ENCODE measurements at places on chromosomes 11 and 22.

DNA sequence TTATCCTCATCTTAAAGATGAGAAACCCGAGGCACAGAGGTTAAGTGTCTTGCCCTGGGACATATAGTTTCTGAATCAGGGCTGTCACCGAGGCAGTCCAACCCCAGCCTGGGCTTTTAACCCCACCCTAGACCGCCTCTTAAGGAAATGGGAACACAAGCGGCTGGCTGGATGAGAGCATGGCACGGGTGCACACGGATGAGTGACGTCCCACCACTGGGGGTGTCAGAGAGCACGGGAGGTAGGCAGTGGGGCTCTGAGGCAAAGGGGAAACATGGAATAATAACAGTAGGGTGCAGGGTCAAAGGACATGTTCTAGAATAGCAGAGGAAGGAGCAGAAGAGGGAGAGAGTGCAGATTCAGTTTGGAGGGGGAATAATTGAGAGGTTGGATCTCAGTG is 22.3 kb downstream of the PPFIBP2 start:
- no peak for DNase-seq

DNA sequence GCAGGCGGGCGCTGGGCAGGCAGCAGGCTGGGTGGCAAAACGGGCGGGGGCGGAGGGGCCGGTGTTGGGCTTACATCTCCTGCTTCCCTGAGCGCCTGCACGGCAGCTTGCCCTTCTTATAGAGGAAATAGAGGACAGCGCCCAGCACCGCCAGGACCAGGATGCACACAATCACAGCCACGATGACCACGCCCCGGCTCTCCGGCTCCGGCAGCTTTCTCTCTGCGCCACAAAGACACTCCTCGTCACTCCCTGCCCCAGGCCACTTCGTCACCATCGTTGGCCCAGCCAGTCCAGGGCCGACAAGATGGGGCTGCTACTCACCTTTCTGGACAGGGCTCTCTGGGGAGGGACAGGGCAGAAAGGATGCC is 6.3 kb downstream of the MCAM start:
- no peak for DNase-seq

DNA sequence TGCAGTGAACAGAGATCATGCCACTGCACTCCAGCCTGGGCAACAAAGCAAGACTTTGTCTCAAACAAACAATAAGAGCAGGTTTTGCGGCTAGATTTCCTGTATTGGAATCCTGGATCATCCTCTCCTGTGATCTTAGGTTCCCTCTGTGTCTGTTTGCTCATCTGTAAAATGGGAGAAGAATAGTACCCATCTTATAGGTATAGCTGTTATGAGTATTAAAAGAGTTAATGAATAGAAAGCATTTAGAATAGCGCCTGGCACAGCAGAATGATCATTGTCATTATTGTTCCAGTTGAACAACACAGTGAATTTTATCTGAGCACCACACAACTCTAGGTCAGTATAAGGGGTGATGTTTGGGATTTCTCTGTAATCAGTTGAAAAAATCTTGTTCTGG is 10.8 kb downstream of the MARK2 start:
- no peak for DNase-seq

- no peak for DNase-seq
Observed at GRCh38 chr22:32880505-32880892, 79.0 kb downstream of the TIMP3 start.

DNA sequence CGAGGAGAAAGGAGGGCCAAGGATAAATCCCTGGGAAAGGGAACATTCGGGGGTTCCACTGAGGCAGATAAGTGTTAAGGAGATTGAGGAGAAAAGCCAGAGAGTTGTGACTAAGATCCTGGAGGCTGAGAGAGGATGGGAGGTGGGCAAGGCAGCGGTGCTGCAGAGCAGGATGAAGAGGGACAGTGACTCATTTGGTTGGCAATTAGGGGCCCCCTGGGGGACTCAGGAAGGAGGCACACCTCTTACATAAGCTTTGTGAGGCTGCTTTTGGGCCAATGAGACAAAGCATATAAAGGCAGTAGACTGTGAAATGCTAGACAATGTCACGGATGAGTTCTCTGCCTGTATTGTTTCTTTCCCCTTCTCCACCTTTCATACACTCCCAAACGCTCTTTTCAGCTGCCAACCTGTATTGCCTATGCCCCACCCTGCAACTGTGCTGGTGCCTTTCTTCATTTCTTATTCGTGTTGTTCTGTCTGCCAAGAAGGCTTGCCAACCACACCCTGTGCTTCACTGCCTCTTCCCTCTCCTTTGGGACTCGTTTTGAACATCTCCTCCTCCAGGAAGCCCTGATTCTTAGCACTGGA is 246.8 kb upstream of the KIRREL3 start:
- DNase-seq: no peak

DNA sequence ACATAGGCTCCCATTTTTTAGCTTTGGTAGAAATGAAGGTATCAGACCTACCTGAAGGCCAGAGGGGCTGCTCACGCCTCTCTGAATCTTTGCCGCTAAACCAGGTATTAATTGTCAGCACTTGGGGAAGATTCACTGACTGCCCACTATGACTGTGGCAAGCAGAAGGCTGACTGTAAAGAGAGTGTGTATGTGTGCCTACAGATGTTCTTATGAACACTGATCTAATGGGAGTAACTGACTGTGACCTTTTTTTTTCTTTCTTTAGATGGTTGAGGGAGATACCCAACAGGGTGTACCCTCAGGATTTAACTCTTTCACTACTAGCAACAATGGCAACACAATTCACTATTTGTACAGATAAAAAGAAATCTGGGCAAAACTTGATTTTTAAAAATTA is at the start of gene RAG2:
RAG2 (minus strand) TSS at position 186 of the 400 bp plus-strand sequence. CDS start 4,068 bp downstream, outside the sequence.
- DNase-seq: no peak

DNA sequence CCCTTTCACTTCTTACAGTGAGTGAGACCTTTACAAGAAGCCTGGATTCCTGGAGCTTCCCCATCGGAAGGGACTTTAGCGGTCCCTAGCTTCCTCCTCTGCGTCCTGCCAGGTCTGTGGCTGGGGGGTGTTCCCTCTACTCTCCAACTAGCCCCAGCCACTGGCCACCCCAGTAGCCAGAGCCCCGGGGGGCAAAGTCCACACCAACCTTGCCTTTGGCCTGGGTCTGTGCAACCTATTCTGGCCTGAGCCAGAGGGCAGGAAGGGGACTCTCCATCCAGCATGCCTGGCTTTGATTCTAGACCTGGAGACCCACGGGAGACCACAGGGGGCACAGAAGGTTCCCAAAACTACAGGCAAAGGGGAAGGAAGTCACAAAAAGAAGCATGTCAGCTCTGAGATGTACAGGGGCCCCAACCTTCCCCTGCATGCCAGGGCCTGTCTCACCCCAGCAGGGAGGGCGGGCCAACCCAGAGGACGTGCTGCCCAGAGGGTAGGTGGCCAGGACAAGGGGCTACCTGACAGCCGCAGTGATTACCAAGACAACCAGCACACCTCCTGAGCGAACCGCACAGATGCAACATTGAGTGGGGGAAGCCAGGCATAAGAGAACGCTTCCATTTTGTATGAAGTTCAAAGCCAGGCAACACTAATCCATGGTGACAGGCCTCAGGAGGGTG is 52.4 kb downstream of the DSCAML1 start:
- DNase-seq: no peak

DNA sequence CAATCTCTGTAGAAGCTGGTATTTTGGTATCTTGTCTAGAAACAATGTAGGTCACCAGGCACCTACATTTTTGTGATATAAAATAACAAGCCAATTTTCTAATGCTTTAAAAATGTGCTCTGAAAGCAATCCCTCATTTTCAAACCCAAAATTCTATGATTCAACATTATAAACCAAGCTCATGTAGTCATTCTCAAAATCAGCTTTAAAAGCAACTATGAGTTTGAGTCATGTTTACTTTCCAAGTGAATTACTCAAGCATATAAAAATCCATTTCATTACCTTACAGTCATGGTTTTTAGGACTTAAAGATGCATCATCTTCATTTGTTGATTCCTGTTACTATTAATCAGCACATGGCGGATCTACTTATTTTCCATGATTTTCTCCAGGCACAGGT is 216.4 kb downstream of the GRM5 start:
- no peak for DNase-seq

DNA sequence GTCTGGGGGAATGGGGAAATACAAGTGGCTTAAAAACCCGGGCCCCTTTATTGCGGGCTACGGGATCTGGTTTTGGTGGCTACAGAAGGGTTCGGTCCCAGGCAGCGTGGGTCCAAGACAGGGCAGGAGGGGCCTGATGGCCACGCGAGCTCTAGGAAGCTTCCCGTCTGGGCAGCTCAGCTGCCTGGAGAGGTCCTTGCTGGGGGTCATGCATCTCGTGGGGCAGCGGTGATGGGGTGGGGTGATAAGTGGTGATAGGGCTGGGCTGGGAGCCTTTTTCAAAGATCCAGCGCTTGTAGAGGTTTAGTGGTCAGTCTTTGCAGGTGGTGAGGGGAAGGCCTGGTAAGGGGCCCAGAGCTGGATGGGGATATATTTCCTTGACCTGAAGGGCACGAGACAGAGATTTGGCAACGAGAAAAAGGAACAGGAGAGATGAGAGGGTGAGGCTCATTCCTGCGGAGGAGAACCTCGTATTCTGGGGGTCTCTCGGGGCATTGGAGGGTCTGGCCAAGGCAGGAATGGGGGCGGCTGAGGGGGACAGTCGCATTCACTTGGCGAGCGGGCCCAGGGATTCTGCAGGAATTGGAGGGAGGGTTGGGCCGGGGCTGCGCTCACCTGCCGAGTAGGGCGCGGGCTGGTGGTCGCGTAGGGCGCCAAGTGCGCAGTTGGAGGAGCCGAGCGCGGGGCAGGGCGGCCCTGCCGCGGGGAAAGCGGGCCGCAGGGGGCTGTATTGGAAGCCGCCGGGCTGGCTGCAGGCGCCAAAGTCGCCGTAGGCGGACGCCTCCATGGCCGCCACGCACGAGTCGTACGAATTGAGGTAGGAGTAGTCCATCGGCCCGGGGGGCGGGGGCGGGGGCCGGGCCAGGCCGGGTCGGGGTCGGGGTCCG is 560 bp downstream of the PHOX2A start:
- no peak for DNase-seq

GRCh38 chr11:84800755-84801346 is 826.3 kb downstream of the DLG2 start:
- no peak for DNase-seq

DNA sequence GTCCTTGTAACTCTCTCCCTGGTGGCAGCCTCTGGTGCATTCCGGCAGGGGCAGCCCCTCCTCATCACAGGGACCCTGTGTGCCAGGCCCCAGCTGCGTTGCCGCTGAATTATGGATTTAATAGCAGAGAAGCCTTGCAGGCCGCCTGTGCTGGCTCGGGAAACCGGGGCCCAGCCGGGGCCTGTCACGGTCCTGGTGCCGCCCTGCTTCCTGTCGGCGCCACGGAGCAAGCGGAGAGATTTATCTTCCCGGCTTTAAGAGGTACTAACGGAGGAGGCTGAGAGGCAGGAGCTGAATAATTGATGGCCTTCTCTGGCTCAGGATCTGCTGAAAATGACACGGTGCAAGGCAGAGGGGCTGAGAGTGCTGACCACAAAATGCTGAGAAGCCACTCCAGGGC is 54.0 kb upstream of the CCDC188 start:
- DNase-seq: peak; percentile 58

DNA sequence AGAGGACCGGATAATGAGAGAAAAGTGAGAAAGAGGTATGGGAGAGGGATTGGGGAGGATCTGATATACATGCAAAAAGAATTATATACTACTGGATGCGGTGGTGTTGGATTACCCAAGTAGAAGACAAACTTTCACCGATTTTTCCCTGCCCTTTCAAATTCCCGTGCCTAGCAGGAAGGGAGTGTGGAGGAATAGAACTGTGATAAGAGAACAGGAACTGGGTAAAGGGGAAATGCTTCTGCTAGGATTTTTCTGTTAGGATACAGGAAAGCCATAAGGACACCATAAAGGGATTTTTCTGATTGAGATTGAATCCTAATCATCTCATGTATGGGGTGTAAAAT is 480 bp upstream of the MTMR2 start:
- no peak for DNase-seq

GRCh38 chr11:64744544-64745188 is 724 bp upstream of the RASGRP2 start:
- no peak for DNase-seq

DNA sequence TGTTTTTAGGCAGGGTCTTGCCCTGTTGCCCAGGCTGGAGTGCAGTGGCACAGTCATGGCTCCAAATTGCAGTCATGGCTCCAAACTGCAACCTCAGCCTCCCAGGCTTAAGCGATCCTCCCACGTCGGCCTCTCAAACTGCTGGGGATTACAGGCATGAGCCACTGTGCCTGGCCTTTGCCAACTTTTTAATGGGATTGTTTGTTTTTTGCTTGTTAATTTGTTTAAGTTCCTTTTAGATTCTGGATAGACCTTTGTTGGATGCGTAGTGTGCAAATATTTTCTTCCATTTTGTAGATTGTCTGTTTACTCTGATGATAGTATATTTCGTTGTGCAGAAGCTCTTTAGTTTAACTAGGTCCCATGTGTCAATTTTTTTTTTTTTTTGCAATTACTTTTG is 10.0 kb upstream of the SCGB1D1 start:
- DNase-seq: no peak

GRCh38 chr22:35727436-35727835 is 9.8 kb downstream of the APOL5 start:
- DNase-seq: no peak

GRCh38 chr11:79414041-79414440 is 26.8 kb downstream of the TENM4 start:
- DNase-seq: no peak

DNA sequence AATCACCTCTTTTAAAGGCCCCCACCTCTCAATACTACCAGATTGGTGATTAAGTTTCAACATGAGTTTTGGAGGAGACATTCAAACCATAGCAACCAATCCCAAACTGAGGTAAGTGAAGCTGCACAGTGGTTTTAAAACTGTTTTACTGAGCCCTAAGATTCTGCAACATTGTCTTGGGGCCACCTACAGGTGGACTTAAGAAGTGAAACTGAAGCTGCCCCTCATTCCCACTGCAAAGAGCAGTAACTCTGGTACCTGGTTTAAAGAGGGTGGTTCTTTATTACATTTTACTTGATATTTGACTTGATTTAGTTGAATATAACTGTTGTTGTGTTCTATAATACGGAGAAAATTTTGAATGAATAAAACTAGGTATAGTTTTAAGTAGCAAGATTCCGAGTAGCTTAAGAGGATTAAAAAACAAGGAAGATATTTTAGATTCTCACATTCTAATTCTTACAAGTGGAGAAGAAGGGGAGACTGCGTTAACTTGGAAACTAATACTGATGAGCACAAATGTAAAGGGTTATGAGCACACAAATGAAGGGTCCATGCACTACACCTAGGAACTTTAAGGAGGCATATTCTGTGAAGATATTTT is 26.7 kb downstream of the SYT9 start:
- DNase-seq: no peak

DNA sequence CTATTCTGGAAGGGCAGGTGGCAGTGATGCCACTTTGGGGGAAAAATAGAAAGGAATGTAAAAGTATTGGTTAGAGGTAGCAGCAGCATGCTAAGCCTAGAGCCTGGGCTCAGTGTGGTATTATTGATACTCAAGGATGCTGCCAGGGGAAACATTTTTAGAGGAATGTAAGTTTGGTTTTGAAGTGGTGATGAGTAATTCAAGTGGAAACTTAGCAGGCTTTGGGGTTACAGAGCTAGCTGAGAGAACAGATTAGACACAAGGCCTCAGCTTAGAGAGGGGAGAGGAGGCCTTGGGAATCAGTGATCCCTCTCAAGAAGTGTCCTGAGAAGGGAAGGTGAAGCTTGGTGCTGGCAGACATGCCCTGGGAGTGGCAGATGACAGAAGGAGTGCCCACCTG is 32.9 kb upstream of the DDI1 start:
- no peak for DNase-seq

Data from right forelimb (tissue), 1 donor.